NCI-H187 treated with DMSO at 0.1 percent for 48 hours (cell line): ENCODE measurements at places on chromosomes 11 and 22.

- DNase-seq, result no peak
These were observed 14.3 kb downstream of the DGCR8 start for GRCh38 chr22:20094197-20094807.

DNA sequence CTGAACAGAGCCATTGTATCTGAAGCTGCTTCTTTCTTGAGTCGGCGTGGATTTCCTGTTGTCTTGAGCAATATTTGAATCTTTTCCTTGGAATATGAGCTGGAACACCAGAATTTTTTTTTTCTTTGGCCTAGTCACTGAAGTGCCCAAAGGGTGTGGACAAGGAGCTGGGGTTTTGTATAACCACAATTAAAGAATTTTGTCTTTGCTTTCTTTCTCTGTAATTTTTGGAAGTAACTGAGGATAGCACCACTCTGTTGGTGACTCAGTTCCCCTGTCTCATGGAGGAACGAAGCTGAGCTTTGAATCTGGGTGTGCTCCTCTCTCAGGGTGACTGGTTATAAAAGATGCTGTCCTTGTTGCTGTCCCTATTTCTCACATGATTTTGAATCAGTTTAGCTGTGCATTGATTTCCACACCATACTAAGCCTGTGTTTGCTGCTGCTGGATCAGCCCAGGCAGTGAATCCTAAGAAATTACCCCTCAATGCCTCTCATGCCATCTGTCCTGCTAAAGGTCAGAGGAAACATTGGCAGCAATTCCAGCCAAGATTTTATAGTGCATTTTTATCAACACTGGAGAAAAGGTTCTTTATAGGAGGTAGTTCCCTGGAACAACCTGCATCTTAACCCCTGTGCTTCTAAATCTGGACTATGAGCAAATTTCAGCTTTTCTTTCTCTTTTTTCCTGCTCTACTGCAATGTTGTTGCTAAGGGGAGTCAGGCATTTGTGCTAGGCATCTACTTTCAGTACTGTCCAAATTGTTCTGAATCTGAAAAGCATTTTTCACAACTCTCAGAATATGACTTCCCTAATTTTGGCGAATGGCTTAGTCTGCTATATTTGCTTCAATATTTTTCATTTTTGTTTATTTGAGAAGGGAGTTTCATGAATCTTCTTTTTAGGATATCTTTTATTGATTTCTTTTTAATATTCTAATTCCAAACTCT, 540.8 kb downstream of the SOX6 start:
- no peak for DNase-seq

GRCh38 chr11:34305193-34305592, 52.6 kb downstream of the ABTB2 start:
- DNase-seq, result no peak

- DNase-seq, result no peak
These were observed 24.2 kb upstream of the PPP6R3 start for GRCh38 chr11:68436162-68436888.

GRCh38 chr11:35583843-35584242, 34.4 kb upstream of the FJX1 start:
- DNase-seq, result no peak

- no peak for DNase-seq
These were observed 27.9 kb upstream of the GRK3 start for GRCh38 chr22:25536589-25536988.

- no peak for DNase-seq
These were observed 37.1 kb downstream of the PKNOX2 start for GRCh38 chr11:125201525-125202141.

GRCh38 chr11:27462543-27462942, 10.0 kb downstream of the LGR4 start:
- DNase-seq, result no peak

GRCh38 chr11:72864702-72865655, 50.8 kb downstream of the ATG16L2 start:
- no peak for DNase-seq

DNA sequence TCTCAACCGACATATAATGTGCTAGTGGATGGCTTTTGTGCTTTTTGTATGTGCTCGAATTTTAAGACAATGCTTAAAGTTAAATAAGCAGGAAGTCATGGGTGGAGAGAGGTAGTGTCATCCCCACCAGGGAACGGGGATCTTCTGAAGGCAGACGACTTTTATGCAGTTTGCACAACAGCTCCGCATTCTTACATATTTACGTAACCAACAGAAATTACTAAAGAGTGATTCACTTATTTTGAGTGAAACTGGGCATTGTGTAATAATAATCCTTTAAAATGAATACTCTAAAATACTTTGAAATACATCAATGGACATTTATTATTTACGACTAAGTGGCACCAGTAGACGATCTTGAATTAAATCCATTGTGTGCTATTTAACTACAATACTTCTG, 305.1 kb downstream of the CNTN5 start:
- no peak for DNase-seq

DNA sequence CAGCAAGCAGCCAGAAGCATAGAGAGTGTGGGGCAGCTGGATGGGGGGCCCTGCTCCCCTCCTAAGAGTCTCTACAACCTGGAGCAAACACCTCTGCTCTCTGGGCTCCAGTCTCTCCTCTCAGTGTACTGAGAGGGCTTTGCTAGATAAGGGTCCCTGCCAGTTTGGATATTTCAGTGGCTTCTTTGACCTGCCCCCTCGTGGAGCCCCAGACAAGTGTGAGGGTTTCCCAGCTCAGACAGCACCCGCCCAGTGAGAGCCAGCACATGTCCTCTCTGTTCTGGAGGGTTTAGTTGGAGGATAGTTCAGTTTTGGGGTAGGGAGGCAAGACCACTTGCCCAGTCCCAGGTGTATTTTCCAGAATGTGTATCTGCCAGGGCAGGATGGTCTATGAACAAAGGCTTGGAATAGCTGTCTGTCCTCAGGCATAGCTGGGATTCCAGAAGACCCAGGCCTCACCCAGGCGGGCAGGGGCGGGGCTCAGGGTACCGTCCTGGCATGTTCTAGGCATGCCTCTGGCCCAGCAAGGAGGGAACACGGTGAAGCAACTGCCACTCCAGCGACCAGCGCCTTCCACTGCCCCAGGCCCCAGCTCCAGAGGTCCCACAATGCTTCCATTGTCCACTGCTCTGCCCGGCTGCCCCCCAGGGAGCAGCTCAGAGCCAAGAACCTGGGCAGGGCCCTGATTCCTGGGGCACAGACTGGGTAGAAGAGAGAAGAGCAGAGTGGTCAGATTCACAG, 7.5 kb upstream of the MICALL1 start:
- no peak for DNase-seq

DNA sequence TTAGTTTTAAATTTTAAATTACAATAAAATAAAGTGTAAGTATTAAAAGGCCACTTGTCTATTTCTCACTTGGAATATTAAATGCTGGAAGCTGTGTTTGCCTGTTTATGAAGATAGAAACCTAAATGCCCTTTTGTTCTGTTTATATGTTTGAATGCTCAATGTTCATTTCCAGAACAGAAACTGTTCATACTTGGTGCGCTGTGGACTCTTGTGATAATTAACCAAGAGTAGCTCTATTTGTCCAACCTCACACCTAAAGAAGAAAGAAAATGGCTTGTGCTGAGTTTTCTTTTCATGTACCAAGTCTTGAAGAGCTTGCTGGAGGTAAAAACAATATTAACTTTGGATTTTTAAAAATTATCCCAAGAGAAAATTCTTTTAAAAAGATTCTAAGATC, 5.7 kb downstream of the C11orf54 start:
- DNase-seq, result no peak

DNA sequence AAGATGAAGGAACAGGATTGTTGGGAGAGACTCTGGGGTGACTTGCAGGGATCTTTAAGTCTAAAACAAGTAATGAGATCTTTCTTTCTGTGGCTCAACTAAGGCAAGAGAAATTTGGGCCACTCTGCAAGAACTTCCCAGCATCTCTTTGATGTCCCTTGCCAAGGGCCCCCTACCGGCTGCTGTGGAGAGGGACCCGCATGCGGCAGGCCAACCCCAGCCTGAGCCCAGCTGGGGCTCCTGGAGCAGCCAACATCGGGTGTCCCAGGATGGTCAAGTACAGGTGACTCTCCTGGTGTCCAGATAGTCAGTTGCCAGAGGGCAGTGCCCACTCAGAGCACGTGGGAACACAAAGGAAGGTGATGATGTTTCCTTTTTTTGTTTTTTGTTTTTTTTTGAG, 363.2 kb downstream of the TBC1D22A start:
- DNase-seq, result no peak
